ENCODE measurements at places on chromosomes 7 and 10.

DNA sequence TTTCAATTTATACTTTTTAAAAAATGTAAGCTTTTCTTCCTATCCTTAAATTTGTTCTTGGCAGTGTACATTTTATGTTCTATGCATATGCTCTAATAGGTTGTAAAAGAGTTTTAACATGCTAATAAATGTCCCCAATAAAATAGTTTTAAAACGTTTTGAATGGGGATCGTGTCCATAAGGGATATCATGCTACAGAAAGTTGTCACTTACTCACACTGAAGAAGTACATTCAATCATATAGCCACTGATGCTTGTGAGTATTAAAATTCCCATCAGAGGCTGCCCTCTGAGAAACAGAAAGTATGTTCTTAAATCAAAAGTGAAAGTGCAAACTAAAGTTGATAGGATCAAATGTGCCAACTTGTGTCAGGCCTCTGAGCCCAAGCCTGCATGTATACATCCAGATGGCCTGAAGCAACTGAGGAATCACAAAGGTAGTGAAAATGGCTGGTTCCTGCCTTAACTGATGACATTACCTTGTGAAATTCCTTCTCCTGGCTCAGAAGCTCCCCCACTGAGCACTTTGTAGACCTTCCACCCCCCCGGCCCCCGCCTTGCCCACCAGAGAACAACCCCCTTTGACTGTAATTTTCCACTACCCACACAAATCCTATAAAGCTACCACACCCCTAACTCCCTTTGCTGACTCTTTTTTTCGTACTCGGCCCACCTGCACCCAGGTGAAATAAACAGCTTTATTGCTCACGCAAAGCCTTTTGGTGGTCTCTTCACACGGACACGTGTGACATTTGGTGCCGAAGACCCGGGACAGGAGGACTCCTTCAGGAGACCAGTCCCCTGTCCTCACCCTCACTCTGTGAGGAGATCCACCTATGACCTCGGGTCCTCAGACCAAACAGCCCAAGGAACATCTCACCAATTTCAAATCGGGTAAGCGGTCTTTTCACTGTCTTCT, 877 bp upstream of the NOD1 start:
- no peak for DNase-seq

- DNase-seq = no peak
Observed at GRCh38 chr7:27080844-27081436, 14.9 kb downstream of the HOXA1 start.

DNA sequence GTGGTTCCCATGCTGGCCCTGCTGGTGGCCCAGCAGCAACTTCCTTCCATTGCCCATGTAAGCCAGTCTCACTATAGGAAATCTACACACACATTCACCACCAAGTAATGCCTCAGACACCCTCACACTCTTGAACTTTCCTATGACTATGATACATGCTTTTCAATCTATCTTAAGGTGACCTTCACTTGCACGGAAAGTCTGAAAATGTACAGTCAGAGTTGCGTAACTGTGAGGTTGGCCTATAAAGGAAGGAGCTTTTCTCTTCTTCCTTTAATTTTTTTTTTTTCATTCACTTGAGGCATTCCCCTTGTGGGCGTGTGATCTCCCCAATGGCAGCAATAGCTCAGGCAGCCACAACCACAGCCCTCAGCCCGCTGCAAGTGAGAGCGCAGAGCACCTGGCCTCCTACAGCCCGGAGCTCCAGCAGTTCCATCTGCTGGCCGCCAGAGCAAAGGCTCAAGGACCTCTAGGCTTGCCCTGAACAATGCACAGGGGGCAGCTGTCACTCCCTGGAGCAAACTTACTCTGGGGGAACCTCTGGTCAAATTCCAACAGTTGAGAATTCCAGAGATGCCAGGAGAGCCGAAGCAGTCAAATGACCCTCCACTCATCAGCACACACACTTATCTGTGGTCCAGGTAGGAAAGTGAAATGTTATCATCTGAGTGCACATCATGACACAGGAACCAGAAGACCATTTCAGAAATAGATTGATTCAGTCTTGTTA, 123.1 kb upstream of the ADO start:
- no peak for DNase-seq

DNA sequence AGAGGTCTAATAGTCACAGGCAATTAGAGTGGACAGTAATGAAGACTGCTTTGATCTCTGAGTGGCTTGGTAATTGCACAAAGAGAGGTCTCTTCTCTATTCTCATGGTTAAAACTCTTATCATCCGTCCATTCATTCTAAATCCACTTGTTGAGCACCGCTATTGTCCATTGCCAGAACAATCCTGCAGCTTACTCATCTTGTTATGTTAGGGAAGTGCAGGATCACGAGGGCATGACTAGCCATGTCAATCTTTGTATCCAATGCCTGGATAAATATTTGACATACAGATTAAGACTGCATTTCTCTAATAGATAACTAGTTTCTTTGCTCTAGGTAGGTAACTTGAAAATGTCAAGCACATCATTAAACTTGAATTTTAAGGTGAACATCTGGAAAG, 14.9 kb downstream of the SFTPD start:
- no peak for DNase-seq

GRCh38 chr7:83575436-83575835, 73.5 kb downstream of the SEMA3E start:
- no peak for DNase-seq

GRCh38 chr7:41679566-41679965, 23.3 kb downstream of the INHBA start:
- DNase-seq = no peak

DNA sequence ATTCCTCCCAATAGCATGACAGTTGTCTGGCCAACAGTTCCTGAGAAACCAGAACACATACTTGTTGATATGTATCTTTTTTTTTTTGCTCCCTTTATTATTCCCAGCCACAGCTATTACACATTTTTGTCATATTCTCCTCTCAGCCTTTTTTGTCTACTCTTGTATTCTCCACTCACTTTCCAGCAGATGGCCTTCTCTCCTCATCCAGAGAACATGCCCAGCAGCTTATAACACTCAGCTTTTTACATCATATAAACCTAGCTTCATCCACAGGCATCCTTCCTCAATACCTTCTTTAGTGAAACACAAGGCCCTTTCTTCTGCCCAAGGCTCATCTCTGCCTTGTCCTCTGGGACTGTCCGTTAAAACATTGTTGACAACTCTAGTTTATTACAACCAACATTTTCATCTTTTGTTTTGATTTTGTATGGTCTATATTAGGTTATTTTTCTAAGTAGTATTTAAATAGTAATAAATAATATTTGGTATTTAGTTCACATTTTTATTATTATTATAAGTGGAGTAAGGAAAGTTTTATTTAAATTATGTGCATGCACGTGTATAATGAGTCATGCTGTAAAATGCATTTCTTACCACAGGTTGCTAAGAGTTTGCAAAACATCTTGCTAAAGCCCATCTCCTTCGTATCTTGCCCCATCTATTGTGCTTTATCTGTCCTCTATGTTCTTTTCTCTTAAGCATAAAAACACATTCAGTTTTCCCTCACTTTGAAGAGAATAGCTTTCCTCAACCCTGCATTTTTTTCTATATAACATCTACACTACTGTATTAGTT, 101.5 kb downstream of the ORC5 start:
- DNase-seq = no peak

DNA sequence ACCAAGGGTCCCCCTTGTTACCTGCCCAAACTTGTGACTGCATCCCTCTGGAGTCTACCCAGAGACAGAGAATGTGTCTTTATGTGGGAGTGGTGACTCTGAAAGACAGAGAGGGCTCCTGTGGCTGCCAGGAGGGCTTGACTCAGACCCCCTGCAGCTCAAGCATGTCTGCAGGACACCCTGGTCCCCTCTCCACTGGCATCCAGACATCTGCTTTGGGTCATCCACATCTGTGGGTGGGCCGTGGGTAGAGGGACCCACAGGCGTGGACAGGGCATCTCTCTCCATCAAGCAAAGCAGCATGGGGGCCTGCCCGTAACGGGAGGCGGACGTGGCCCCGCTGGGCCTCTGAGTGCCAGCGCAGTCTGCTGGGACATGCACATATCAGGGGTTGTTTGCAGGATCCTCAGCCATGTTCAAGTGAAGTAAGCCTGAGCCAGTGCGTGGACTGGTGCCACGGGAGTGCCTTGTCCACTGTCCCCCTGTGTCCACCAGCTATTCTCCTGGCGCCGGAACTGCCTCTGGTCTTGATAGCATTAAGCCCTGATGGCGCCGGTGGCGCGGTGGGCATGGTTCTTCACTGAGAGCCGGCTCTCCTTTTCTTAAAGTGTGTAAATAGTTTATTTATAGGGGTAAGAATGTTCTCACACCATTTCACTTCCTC, 19.4 kb upstream of the SH2D4B start:
- no peak for DNase-seq

GRCh38 chr10:8637640-8638039, 583.2 kb downstream of the GATA3 start:
- no peak for DNase-seq

GRCh38 chr7:144508702-144509101, 105.2 kb upstream of the NOBOX start:
- DNase-seq = no peak

DNA sequence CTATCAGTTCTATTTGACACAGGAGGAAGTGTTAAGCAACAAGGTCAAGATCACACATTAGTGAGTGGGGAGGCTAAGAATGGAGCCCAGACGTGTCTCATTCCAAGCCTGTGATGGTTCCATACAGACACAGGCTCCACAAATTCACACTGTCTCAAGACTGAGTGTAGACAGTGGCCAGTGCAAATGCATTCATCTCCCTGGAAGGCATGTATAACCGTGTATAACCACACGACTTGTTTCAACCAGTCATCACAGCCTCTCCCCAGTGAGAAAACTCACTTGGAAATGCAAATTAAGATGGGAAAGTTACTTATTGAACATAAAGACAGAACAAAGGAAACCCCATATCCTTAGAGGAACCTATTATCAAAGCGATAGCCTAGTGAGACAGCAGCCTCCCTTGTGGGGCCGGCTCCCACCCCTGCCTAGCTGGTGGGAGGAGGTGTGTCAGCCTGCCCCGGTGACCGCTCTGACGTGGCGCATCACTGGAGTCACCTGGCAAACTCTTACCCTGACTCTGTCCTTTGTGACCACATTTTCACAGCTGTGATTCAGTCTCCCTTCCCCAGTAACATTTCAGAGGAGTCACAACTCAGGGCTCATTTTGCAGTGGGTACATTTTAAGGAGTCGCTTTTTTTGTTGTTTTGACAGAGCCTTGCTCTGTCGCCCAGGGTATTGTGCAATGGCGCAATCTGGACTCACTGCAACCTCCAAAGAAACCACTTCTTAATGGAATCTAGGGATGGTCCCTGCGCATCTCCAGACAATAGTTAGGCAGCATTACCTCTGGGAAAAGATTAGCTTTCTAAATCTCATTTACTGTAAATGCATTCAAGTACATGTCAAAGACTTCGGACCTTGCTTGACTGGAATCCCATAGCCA, 126.6 kb upstream of the PARD3 start:
- no peak for DNase-seq

GRCh38 chr7:51219261-51219988, 97.2 kb downstream of the COBL start:
- DNase-seq = no peak

GRCh38 chr10:69477968-69478597, 26.8 kb downstream of the TSPAN15 start:
- no peak for DNase-seq

- DNase-seq = no peak
Observed at GRCh38 chr7:27963056-27963455, 217.5 kb downstream of the JAZF1 start.

GRCh38 chr10:65306201-65306600, 1619.6 kb upstream of the LRRTM3 start:
- no peak for DNase-seq
